Kidney glomerular epithelial cell (primary cell): ENCODE measurements at places on chromosomes 11 and 22.
A peak's percentile ranks its signal among the peaks of the same experiment; 100 is the strongest.

GRCh38 chr11:111906680-111907079, 4.9 kb downstream of the CRYAB start:
- DNase-seq: no peak

- no peak for DNase-seq
These were observed 9.0 kb upstream of the AHNAK start for GRCh38 chr11:62555464-62556107.

DNA sequence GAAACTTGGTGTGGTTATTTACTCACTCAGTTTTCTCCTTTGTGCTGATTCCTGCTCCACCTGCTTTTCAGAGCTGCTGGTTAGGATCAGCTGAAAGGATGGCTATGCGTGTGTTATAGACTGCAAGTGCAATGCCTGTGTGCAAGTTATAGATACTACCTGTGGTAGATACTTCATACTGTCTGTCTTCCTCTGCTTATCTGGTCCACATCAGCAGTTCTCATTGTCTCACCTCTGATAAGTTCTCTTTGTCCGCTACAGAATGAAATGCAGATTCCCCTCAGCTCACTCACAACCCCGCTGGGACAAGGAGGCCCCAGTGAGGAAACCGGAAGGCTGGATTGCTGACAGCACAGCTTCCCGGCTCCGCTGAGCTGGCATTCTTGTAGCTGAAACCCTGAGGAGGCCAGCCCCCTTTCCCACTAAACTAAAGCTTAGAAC, 37.5 kb upstream of the LYVE1 start:
- DNase-seq: no peak

- no peak for DNase-seq
These were observed 50.5 kb upstream of the WNT7B start for GRCh38 chr22:46027211-46028105.

- no peak for DNase-seq
These were observed 70.2 kb downstream of the MED15 start for GRCh38 chr22:20577549-20577975.

DNA sequence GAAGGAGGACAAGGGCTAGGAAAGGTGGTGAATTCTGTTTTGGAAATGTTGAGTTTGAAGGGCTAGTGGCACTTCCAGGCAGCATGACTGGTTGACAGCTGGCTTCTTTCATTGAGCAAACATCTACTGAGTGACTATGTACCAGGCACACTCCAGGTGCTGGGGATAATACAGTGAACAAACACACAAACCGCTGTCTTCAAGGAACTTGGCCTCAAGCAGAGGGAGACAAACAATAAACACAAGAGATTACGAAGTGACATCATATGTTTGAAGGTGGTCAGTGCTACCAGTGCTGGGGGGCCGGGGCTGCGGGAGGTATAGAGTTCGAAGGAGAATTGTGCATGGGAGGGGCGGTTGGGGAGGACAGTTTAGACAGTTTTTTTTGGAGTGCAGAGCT, 197.0 kb upstream of the SORL1-AS1 start:
- no peak for DNase-seq

DNA sequence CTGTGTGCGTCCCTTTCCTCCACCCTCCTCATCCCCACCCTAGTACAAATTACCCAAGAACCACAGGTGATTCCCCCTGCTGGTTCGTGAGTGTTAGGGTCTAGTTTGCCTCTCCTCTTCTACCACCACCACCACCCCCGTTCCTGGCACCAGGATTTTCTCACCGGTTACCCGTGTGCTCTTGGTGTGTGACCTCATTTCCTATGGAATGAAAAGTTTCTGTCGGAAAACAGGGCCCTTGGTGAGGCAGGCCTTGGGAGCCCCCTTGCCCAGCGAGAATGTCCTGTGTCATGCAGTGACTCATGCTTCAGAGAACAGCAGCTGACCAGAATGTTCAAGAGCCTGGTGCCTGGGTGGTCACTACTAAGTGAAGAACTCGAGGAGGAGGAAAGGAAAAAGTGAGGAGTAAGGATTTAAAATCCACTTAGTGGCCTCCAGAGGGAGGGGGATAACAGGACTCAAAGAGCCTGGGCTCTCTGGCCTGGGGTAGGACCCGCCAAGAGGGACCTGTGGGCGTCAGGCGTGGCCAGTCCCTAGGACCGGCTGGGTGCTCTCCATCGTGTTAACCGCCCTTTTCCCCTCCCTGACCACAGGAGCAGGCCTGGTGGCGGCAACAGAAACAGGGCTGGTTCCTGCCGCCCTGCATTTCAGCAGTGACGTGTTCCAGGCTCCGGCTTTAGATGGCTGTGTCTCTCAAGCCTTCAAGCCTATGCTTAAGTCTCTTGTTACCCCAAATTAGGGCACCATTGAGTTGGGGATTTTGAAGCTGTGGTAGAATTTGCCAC, 30.2 kb downstream of the C22orf31 start:
- peak; percentile 96 for DNase-seq

DNA sequence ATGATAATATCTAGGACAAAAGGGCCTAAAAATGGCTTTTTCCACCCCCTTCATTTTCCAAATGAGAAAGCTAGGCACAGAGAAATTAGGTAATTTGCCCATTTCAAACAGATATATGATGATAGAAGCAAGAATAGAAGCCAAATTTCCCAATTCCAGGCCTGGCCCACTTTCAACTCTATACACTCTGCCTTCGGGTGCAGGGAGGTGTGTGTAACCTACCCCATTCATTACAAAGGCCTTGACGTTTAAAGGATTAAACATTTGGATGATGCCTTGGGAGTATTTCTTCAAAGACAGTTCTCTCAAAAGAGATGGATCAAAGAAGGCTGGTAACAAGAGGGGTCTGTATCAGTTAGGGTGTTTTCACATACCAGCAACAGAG, 134.1 kb downstream of the CCDC34 start:
- DNase-seq: no peak

GRCh38 chr22:22955276-22955798, 67.7 kb downstream of the IGLL5 start:
- DNase-seq: no peak

DNA sequence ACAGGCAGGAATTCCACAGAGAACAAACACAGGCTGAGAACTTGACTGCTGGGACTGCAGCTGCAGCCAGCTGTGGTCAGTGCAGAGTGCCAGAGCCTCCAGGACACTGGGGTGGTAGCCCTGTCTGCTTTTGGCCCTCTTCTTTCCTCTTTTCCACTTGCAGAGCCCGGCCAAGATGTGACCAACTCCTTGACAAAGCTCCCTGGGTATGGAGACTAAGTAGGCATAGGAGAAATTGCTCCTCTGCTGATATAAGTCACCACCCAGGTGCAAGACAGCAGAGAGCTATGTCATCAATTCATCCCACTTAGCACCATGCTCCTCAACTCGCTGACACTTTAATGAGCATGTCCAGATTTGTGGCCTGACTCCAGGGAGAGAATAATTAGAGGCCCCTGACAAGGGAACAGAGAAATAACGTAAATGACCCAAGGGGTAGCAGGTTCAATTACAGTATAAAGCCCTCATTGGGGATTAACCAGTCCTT, 369.4 kb upstream of the B3GAT1 start:
- DNase-seq: no peak

DNA sequence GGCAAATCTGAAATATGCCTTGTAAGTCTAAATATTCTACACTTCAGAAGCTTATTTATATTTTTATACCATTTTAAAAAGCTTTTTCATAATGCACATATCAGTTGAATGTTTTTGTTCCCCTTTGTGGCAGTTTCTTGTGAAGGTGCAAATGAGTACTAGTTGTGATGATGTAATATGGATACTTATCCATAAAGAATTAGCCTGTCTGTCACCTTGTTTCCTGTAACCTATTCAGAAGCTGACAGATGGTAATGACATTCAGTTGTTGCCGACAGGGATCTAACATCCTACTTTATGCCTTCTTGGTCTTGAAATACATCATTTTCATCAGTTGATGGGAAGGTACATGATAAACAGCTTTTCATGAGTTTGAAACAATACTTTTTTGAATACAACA, 2.9 kb downstream of the QSER1 start:
- DNase-seq: no peak

GRCh38 chr11:117730208-117730800, 66.7 kb downstream of the DSCAML1 start:
- DNase-seq: no peak

DNA sequence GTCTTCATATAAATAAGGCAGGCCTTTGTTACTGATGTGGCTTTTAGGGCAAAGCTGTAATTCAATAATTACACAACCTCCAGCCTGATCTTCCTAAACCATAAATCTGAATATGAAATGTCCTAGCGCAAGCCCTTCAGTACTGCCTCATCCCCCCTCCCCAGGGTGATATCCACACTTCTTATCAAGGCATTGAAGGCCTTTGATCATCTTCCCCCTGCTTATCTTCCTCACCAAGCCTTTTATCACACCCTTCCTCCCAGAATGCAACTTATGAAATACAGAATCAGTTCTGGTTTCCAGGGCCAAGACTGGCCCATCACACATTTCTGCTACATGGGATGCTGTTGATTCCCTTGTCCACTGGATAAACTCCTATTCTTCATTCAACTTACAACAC, 12.1 kb downstream of the SPON1 start:
- DNase-seq: no peak

DNA sequence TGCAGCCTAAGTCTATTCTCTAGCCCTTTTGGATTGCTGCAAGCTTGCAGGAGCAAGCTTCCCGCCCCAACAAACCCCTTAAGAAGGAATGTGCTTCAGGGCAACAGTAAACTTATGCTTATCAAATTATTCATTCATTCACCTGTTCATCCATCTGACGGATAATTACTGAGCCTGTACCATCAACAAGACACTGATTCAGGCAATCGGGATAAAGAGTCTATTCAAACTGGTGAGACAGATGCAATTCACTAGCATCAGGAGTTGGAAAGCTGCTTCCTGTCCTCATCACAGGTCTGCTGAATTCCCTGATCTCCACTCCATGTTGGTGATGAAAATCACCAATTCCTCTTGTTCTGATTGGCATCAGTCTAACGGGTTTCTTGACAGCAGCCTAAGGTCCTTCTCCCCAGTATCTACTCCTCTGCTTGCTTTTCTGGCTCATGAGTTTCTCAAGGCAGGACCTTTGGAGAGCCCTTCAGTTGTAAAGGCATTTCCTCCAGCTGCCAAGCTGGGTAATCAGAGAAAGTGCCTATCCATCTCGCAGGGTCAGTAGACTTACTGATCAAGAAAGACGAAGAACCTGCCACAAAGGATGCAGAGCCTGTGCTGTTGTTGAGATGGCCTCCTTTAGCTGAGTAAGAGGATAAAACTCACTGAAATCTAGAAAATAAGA, 429.0 kb upstream of the SYN3 start:
- DNase-seq: no peak

- DNase-seq: no peak
These were observed 18.6 kb downstream of the RTN3 start for GRCh38 chr11:63699896-63700295.

DNA sequence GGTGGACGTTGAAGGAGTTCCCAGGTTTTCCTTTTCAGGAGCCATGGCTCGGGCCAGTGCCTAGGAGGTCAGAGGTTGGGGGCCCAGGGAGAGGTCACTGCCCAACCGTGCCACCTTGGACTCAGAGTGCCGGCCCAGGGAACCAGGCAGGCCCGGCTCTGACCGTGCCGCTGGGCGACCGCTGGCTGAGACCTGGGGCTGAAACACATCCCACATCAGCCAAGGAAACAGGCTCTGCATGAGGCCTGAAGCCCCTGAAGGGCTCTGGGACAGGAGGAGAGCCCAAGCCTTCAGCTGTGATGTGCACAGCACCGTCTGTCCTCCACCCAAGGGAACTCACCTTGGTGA, 21.9 kb upstream of the RTN4R start:
- DNase-seq: no peak

- no peak for DNase-seq
These were observed 9.2 kb downstream of the OR51F2 start for GRCh38 chr11:4830346-4830745.

DNA sequence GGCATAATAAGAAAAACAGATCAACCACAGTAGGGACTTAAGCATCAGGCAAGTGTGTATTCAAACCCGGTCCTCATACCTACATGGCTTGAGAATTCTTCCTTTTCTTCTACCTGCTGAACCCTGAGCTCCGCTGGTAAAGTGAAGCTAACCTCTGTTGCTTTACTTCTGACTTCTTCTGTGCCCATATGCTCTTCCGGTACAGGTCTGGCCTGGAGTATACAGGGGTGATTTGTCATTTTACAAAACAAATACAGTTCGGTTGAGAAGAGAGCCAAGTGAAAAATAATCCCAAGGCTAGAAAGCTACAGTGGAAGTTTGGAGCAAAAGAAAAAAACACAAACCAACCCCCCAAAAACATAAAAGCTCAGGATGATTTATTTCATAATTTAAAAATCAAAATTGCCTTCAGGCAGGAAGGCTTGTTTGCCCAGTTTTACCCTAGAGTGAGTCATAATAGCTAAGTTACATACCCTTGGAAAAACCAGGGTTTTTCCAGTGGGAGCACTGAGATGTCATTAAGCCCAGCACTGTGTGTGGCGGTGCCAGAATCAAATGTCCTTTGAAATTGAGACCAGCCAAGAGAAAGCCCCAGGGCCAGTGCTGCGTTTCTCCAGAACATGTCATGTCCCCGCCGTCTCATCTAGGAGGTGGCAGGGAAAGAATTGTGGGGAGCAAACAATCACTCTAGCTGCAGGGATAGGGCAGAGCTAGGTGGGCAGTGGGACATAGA, 305.5 kb upstream of the ISX start:
- no peak for DNase-seq

DNA sequence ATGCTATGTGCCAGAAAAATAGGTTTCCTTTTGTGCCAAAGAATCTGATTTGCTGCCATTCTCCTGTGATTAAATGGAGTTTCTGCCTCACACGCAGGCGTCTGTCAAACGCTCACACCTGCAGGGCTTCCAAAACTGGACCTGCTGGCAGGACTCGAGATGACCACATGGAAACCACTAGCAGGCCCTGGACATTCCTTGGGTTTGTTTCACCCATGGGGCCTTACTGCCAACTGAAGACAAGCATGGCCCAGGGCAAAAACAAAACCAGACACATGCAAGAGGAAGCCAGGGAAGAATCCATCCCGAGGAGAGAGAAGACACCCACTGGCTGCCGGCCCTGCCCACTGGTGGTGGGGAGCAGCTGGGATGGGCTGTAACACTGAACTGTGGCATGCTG, 55.9 kb upstream of the MN1 start:
- DNase-seq: no peak

- no peak for DNase-seq
These were observed 32.1 kb downstream of the SNU13 start for GRCh38 chr22:41656556-41656955.

DNA sequence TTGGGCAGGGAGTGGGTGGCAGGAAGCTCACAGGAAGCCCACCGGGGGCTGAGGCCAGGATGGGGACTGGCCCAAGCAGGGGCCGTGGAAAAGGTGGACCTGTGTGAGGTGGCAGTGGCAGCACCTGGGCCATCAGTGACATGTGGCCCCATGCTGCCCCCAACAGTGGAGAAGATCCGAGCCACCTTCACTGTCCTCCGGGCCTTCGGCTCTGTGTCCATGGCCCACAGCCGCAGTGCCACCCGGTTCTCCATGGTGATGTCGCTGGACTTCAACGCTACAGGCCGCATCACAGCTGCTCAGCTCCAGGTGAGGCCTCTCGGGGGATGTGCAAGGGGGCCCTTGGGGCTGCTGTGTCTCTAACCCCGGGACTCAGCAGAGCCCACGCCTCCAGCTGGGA, 37.9 kb downstream of the MYO18B start:
- no peak for DNase-seq
